ENCODE measurements at places on chromosomes 12 and 14.
A peak's percentile ranks its signal among the peaks of the same experiment; 100 is the strongest.

GRCh38 chr14:101178184-101179072 is 274.9 kb upstream of the RTL1 start:
- no peak for DNase-seq

DNA sequence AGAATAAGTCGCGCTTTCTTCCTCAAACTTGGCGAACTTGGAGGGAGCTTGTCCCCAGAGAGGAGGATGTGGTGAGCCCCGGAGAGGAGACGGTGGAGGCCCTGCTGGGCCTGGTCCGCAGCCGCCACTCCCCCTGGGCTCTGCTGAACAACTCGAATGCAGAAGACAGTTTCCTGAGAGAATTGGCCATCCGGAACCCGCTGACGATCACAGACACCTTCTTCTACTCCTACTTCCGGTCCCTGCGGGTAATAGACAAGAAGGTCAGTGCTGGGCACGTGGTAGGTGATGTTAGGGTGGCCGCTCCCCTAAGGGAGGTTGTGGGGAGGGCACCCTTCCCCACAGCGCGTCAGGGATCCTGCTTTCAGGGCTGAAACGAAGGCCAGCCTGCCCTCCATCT is 1.6 kb downstream of the LRRC43 start:
- DNase-seq, result no peak

GRCh38 chr14:64401949-64402348 is 13.8 kb downstream of the MTHFD1 start:
- no peak for DNase-seq

GRCh38 chr12:2739069-2739468 is 55.7 kb upstream of the FKBP4 start:
- no peak for DNase-seq

DNA sequence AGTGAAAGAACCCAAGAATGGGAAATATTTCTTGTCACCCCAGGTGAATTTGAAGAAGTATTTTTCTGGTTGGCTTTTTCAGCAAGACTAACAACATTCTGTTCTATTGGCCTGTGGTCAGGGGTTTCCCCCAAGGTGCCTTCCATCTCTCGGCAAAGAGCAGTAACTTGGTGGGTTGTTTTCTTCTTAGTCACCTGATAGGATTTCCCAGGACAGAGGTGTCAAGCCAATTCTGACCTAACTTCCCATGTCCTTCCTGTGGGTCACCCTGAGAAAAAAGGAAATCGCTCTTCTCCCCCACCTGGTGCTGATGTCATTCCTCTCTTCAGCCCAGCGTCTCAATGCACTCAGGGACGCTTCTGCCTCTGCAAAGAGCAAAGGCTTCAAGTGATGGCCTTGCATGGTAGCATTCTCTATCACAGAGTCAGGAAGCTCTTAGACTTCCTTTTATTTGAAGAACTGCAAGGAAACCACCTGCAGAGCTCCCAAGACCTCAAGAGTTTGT is 16.1 kb upstream of the IFNG start:
- no peak for DNase-seq

DNA sequence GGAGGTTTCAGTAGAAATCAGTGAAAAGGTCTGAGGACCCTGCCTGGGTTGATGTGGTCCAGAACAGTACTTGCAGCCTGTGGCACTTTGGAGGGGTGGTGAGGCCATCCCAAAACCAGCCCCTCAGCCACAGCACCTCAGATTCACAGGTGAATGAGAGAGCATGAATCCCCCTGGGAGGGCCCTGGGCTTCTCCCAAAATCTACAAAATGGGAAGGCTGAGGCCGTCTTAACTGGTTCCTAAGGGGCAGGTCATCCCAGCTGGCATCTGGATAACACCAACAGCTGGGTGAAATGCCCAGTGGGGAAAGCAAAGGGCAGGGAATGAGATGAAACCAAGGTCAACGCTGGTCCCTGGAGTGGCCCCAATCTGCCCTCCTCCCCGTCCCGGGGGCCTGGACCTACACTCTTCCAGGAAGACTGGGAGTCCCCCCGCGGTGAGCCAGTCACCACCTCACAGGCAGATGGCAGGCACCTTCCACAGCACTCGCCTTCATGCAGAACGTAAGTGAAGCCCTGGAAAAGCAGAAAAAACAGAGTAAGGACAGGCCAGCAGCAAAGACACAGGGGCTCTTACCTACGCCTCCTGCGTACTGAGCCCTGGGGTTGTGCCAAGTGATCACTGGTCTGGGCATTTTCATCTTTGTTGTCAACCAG is 26.3 kb upstream of the ANO2 start:
- no peak for DNase-seq

DNA sequence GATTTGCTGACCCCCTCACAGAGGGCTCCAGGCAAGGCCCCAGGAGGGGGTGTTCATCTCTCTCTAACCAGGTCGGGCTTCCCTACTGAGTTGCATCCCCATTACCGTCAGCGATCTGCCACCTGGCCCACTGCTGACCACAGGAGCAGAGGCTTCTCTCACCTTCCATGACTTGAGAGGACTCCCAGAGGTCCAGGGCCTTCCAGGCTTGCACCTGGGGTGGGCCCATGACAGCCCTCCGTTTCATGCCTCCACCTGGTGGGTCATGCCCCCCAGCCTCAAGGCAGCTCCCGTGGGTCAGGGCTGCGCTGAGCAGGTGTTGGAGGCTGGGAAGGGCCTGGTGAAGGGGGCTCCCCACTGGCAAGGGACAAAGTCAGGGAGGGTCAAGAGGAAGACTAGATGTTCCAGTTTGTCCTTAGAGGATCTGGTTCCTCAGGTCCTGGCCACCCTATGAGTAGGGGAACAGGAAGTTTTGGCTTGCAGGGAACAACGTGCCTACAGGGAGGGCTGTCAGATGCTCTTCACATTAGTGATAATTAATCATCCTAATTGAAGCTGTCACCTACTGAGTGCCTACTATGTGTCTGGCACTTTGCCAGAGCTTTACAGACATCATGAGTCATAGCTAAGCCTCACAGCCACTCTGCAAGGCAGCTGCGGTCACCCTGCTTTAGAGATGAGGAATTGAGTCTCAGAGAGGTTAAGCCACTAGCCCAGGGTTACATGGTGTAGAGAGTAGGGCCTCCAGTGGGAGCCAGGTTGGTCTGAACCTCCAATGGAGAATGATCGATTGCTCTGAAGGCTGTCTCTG is 13.8 kb downstream of the NFKBIA start:
- DNase-seq, result no peak

GRCh38 chr12:53107122-53107521 is 3.8 kb downstream of the SOAT2 start:
- DNase-seq, result no peak

GRCh38 chr12:3061501-3062215 is 15.5 kb upstream of the TSPAN9 start:
- DNase-seq, result no peak

DNA sequence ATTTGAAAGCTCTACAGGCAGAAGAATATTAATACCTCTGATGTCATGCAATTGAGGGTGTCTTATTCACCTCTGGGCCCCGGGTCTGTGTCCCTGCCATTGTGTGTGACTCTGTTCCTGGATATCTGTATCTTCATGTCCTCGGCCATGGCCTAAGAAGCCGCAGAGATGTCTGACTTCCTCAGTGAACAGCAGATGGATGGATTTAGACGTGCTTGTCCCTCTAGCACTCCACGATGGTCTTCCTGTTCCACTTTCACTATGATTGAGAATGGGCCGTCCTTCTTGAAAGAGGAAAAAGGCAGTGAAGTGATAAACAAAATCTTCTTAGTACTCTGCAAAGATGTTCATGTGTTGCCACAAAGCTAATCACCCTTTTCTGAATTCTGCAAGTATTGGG is 217.4 kb downstream of the SLC41A2 start:
- DNase-seq, result no peak

GRCh38 chr14:60095781-60096450 is 4.2 kb downstream of the PCNX4 start:
- no peak for DNase-seq

DNA sequence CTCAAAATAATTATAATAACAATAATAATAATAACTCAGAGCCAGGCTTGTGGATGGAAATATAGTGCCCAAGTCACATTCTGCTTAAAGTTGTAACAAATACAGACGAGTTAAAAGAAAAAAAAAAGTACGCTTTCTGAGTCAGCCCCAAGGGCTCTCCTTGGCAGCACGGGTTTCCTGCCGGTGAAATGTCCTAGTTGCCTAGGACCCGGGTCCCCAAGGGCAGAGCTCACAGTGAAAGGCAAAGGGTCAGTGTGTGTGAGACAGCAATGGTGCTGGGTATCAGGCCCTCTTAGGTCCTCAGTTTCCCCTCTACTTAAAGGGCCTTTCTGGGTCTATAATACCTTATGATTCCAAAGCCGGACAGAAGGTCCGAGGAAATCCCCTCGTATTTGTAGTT is 96.3 kb upstream of the CLMN start:
- DNase-seq, result no peak

DNA sequence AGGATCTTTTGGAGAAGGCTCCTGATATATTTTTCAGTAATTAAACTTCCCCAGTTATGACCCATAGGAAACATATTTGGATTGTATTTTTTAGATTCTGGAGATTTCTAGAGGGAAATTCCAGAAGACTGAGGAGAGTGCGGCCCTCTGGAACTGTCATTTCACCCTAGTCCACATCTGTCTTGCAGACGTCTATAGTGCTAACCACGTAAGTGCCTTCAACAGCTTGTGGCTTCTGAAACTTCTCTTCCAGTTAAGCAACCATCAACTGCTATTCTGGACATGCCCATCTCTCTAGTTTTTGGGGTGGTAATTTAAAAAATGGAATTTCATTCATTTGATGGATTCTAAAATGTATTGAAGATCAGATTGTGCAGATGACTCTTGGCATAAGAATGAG is 1098.8 kb downstream of the TMEM121 start:
- DNase-seq, result no peak

DNA sequence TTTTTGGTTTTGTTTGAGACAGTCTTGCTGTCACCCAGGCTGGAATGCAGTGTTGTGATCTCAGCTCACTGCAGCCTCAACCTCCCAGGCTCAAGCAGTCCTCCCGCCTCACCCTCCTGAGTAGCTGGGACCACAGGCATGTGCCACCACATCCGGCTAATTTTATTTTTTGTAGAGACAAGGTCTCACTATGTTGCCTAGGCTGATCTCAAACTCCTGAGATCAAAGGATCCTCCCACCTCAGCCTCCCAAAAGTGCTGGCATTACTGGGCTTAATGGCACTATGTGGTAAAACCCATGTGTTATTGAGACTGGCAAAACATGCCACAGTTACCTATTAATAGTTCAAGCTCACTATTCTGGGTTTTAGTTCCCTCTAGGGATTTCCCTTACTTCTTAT is 51.2 kb upstream of the KCNH3 start:
- DNase-seq, result no peak

DNA sequence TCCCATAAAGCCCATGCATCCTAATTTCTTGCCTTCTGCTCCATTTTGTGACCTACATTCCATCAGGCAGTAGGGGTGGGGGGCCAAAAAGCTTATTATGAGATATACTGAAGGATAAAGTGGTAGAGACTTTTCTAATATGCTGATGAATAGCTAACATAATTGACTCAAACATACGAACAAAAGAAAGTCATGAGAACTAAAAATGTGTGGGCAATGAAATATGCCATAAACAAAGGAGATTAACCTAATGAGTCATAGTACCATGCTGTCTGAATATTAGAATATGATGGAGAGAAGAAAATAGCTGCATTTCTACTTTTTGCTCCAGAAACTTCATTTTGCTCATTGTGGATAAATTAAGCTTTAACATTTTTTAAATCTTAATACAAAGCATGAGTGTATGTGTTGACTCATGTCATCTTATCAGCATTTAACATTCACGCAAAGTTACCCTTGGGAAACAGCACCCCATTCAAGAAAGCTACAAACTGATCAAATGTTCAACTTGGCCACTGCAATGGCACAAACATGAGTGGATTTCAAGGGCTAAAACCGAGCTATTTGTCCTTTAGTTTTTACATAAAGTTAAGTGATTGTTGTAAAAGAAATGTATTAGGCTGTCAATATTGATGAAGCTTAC is 64.0 kb upstream of the DIO2 start:
- DNase-seq, result no peak

DNA sequence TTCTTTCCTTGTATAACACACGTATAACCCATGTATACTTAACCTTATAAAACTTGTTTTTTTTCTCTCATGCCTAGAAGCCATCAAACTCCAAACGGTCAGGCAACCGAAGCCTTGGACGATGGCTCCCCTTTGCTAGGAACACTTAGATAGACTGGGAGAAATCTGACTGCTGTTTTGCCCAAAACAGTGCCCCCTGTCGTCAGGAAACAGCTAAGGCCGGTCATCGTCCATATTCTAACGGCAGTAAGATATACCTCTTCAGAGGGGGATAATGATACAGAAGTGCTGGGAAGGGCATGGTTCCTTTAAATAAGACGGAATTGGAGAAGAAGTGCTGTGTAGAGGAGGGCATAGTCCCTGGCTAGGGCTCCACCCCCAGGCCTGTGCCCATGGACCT is 130.5 kb downstream of the SLC41A2 start:
- DNase-seq, result no peak

DNA sequence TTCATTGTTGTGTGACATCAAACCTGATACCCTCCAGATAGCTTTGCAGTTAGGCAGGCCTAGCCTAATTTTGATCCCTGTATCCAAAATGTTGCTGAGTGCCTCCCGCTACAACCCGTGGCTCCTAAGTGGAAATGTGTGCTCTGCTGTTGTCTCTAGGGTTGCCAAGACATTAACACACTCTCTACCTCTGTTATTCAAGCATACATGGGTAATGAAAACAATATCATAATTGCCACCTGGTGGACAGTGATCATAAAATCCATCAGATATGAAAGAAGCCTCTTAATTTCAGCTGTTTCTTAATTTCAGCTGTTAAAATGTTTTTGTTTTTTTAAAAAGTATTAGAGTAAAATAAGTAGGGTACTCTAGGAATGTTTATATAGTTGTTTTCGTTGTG is 93.5 kb downstream of the PLEKHA5 start:
- DNase-seq, result no peak

GRCh38 chr12:112005419-112006395 is 7.3 kb downstream of the TMEM116 start:
- DNase-seq, result no peak

GRCh38 chr14:67977434-67978034 is 158.0 kb downstream of the RAD51B start:
- DNase-seq, result no peak

DNA sequence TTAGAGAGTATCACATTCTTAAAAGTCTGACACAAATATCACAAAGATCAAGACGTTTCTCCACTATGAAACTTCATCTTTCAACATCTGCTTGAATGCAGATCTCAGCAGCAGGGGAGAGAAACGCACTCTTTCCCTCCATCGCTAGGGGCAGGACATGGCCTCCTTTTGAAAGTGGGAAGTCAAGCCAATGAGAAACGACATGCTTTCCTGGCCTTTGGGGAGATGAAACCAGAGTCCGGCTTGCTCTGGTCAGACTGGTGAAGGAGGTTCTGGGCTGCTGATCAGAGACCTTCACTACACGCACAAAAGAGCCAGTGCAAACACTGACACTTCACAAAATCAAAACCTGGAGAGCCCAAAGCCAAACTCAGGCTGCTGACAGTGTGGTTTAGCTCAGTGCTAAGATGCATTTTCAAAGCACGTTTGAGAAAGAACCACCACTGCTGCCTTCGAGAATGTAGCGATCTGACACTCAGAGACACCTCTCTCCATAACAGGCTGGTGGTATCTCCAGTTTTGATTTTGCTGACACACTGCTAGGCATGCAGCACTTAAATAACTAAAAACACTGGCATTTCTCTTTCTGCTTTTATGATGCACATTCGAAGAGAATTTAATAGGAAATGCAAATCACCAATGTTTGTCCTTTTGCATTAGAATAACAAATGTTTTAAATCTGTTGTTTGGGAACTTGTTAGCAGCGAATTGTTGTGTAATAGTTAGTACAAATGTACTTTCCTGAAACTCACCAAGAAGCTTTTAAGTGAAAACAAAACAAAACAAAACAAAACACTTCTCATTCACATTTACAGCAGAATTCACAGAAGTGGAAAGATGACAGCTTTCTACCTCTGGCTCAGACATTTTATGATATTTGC is 93.9 kb upstream of the OVCH1 start:
- DNase-seq, result peak; percentile 50

- no peak for DNase-seq
Measured at GRCh38 chr12:6884539-6884938, 11.4 kb upstream of the SPSB2 start.
